ENCODE measurements at places on chromosomes 3 and 15.
A peak's percentile ranks its signal among the peaks of the same experiment; 100 is the strongest.

DNA sequence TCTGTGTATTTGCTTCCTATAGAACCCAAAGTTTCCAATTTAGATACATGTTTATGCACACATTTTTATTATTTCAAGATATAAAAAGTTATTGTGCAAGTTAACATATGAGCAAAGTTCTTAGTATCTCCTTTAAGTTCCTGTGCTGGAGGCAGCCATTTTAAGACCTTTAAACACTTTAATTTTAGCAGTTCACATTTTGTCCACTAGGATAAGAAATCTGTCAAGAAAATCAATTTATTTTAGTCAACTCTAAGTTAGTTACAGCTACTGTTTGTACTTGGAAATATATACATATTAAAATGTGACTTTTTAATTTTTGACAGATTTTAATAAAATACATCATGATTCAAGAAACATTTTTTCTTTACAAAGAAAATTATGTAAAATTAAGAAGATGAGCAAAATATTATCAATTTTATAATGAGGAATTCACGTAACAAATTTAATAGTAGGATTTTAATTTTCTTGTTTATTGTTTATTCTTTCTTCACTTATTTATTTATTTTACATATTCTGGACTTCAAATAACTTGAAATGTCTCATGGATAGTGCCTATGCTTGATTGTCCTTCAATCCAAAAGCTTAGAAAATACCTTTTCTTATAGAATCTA lies 402.6 kb upstream of the GBE1 start:
- DNase-seq = no peak

DNA sequence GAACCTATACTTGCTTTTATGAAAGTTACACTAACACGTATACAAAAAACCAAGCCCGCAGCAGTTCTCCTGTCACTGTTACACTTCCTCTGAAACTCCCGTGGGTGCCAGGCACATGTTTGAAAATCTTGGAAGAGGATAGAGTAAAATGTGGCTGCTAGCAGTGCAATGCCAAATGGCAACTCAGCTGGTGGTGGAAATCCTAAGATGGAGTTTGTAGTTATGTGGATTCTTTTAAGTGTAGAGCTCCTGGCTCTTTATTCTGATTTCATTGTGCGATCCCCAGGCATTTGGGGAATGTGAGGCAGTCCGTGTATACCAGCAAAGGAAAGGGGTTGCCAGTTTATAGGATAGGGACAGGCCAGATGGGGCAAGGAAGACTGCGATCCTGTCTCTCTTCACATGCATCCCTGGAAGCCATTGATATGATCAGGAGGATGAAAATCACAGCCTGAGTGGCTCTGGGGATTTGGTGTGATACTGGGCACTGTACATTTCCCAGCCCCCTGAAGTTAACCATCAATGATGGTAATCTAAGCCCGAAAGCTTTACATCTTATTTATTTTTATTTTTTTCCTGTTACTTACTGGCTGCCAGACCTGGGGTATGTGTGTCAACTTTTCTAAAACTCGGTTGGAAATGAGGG lies 1.1 kb downstream of the STAC start:
- DNase-seq = no peak

GRCh38 chr15:60898896-60899295 lies 330.2 kb downstream of the RORA start:
- no peak for DNase-seq

DNA sequence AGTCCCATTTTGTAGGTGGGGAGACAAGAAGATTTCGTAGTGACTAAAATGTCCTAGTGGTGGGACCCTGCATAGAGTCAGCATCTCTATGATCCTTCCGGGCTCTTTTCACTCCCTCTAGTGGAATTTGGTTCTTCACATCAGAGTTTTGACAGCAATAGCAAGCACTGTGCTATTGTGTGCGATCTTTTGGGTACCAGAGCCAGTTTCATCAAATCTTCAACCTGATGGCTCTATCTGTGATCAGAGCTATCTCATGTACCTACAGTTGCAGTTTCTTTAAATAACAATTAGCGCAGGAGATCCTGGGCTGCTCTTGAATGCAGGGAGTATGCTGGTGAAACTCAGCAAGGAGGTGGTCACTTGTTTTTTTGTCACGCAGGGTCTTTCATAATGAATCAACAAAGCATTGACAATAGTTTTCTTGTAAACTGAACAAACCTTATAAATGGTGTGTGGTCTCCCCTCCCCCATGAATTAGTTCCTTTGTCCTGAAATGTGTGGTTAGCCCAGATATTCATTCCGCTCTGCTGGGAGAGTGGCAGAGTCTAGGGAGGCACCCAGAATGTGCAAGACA lies 257.2 kb upstream of the SOX2 start:
- DNase-seq = no peak

DNA sequence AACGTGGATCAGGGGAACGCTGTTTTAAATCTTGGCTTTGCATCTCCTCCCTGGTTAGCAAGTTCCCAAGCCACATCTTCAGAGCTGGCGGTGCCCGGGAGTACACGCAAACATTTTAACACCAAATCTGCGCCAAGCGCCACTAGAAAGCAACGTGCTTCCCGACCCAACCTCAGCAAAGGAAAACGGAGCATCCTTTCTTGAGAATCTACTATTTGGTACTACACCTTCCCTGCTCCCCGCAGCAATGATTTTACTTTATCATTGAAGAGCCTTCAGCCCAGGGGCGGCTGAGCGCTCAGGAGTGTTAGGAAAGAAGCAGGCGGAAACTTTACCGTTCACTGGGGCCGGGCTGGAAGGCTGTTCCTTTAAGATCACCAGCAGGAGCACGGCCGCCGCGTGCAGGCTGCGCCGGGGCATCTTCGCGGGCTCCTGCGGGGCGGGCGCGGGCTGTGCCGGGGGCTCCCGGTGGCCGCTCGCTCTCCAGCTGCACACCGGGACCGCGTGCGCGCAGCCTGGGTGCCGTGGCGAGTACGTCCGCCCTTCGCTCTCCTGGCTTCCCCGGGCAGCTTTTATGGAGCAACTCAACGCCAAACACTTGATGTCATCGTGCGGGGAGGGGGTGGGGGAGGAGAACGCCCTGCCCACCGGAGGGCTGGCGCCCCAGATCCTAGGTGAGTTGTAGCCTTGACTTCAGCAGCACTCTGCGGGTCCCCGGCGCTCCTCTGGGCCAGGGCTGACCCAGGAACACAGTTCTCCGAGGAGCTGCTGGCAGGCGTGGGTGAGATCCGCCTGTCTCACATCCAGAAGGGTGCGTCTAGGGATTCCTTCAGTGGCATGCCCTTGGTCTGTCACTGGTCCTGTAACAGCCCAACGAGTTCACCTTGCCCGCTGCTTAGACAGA lies at the start of gene CA12:
Gene CA12, minus strand, starts transcription at position 546 of the 904 bp plus-strand sequence. Its CDS starts 126 bp downstream, at position 420.
- peak; percentile 37 for DNase-seq

GRCh38 chr3:24521420-24522145 lies 26.9 kb upstream of the THRB start:
- peak; percentile 23 for DNase-seq

GRCh38 chr3:49727154-49727923 lies 3.6 kb upstream of the GMPPB start:
- no peak for DNase-seq

DNA sequence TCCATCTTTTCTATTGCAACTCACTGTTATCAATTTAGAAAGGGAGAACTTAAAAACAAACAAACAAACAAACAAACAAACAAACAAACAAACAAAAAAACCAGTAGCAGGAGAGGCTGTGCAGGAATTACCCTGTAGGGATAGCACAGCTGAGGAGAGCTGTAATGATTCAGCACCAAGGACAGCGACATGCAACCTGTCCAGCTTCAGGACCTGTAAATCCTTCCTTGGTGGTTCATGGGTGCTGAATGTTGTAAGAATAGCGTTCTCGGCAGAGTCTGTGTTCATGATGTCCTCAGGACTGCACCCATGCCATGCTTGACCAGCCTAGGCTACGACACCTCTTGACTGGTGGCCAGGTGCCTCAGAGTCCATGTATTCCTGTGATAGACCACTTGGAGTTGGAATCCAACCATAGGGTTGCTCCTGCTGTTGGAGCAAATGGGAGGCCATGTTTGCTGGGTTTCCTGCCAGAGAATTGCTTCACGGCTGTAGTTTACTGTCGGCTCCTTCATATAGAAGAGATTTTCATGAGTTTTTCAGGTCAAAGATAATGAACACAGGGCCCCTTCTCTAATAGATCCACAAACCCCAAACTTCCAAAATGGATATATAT lies 65.9 kb downstream of the CACNA2D3 start:
- DNase-seq = peak; percentile 40

DNA sequence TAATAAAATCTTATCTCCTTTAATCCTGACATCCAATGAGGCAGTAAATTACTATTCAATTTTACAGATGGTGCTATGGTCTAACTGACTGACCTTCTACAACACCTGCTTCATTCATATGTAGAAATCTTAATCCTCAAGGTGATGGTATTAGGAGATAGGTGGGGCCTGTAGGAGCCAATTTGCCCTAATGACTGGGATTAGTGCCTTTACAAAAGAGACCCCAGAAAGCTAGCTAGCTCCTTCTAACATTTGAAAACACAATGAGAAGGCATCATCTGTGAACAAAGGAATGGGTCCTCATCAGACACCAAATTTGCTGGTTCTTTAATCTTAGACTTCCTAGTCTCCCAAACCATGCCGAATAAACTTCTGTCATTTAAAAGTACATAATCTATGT lies 137.4 kb upstream of the UBP1 start:
- no peak for DNase-seq
